ENCODE measurements at places on chromosomes 13 and 19.

GRCh38 chr13:85298387-85298924, 500.8 kb downstream of the SLITRK6 start:
- DNase-seq, result peak; percentile 15

DNA sequence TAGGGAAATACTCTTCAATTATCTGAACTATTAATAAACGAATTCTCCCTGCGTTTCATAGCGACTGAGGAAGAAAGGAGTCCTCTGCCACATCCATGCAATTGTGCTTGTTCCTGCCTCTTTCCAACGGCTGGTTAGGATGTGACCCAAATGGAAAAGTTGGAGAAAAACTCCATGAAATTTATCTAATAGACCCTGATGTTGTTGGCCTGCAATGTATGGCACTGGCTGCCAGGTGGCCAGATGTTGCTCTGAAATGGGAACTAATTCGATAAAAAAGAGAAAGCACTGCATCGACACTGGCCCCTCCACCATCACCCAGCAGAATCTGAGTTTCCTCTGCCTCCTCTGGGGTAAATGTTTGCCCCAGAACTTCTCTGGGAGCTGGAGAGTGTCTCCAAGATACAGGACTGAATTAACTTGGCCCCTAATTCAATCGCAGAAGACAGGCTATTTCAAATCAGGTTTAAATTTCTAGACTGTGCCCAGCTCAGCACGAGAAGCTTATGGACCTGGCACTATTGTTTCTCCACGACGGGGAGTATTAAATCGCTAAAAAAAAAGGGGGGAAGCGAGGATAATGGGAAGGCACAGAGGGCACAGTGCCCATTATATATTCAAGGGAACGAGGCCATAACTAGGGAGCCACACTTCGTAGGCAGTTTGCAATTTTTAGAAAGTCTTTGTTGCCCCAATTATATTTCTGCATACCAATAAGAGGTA, 103.9 kb downstream of the ZIC5 start:
- DNase-seq, result no peak

DNA sequence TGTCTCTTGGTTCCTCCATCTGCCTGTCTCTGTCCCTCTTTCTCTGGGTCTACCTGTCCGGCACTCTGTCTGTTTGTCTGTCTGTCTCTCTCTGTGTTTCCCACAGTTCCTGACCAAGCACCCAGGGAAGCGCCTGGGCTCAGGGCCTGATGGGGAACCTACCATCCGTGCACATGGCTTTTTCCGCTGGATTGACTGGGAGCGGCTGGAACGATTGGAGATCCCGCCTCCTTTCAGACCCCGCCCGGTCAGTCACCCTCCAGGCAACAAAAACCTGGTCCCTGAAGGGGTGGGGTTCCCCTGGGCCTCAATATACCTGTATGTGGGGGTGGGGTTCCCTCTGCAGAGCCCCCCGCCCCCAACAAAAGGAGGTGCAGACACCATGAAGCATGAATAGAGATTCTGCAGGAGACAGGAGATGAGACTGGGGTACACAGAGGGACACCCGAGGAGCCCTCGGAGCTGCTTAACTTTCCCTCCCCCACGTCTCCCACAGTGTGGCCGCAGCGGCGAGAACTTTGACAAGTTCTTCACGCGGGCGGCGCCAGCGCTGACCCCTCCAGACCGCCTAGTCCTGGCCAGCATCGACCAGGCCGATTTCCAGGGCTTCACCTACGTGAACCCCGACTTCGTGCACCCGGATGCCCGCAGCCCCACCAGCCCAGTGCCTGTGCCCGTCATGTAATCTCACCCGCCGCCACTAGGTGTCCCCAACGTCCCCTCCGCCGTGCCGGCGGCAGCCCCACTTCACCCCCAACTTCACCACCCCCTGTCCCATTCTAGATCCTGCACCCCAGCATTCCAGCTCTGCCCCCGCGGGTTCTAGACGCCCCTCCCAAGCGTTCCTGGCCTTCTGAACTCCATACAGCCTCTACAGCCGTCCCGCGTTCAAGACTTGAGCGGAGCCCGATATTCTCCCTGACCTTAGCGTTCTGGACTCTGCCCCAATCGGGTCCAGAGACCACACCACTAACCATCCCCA, 2.6 kb upstream of the CACNG7 start:
- peak; percentile 46 for DNase-seq

DNA sequence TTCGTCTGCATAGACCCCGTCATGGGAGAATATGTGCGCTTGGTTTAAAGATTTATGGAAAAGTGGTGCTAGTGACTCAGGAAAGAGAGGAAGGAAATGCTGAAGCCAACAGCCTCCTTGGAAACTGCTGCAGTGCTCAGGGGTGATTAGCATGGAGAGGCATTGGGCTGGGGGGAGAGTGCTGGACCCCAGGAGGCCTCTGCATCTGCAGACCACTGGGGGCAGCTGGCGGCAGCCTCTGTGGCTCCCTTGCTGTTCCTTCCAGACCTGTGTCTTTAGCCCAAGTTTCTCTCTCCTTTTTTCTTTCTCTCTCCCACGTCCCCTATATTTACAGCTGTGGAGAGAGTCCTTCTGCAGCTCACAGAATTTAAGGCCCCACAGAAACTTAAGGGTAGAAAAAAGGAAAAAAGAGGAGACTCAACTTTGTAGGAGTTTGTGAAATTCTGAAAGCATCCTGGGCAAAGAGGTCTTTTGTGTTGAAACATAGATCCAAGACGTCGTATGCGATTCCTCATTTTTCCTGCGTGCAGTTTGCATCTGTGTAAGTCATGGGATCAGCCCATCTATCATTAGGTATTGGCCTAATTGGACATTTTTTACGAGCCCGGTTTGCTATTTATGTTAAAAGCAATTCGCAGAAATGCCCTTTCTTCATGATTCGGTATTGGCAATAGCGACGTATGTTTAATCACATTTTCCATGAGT, 116.2 kb upstream of the ZNF536 start:
- no peak for DNase-seq
